ENCODE measurements at places on chromosomes 4 and X. TPM values are rescaled to one million over a fixed set of nuclear protein-coding genes. Genes with fewer than 3 reads are reported as not detected.
A peak's percentile ranks its signal among the peaks of the same experiment; 100 is the strongest.

Gene WNK3
- 1.8 TPM for total RNA-seq

Gene GAGE13
- total RNA-seq = not detected

Gene XAGE5
- total RNA-seq = not detected

Gene SOX3
- not detected for total RNA-seq

Gene DNAAF6
- total RNA-seq = not detected

Gene DAPP1
- 8.9 TPM for total RNA-seq

Gene C4orf50
- 0.12 TPM for total RNA-seq

Gene EGFL6
- total RNA-seq = 10.1 TPM

Gene C4orf54
- not detected for total RNA-seq

Gene TCP11X2
- total RNA-seq = not detected

Gene SHROOM2
- 9.6 TPM for total RNA-seq

GRCh38 chr4:184688447-184688846 lies 38.9 kb downstream of the PRIMPOL start:
- no peaks in the 10 kb centered on the region for H3K4me1 ChIP-seq
- DNase-seq = no peak
- no peaks in the 10 kb centered on the region for H3K27me3 ChIP-seq
- no peak overlapping the region for H3K4me3 ChIP-seq

GRCh38 chrX:24099394-24099793 lies 44.6 kb downstream of the EIF2S3 start:
- DNase-seq = no peak
- no peaks in the 10 kb centered on the region for H3K27me3 ChIP-seq
- no peak overlapping the region for H3K27ac ChIP-seq
- H3K36me3 ChIP-seq = no peaks in the 10 kb centered on the region
- no peaks in the 10 kb centered on the region for H3K4me1 ChIP-seq

DNA sequence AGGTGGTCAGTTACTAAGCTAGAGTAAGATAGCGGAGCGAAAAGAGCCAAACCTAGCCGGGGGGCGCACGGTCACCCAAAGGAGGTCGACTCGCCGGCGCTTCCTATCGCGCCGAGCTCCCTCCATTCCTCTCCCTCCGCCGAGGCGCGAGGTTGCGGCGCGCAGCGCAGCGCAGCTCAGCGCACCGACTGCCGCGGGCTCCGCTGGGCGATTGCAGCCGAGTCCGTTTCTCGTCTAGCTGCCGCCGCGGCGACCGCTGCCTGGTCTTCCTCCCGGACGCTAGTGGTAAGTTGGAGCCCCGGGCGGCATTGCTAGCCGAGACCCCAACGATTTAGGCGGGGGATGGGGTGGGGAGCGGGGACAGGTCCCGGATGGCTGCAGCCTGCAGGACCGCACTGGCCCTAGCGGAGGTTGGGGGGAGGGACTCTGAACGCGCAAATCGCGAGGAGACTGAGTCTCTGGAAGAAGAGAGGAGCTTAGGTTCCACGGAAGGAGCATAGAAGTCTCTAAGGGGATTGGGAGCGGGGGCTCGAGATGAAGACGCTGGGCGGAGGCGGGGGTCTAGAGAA lies 573 bp downstream of the HTR2C start:
- H3K27ac ChIP-seq = no peak overlapping the region
- no peak for DNase-seq
- no peaks in the 10 kb centered on the region for H3K36me3 ChIP-seq
- no peak overlapping the region for H3K4me3 ChIP-seq

- H3K36me3 ChIP-seq = no peaks in the 10 kb centered on the region
- no peak overlapping the region for H3K4me3 ChIP-seq
- no peak overlapping the region for H3K27ac ChIP-seq
- DNase-seq = no peak
These were observed 98.8 kb downstream of the COX18 start for GRCh38 chr4:72970756-72971155.

DNA sequence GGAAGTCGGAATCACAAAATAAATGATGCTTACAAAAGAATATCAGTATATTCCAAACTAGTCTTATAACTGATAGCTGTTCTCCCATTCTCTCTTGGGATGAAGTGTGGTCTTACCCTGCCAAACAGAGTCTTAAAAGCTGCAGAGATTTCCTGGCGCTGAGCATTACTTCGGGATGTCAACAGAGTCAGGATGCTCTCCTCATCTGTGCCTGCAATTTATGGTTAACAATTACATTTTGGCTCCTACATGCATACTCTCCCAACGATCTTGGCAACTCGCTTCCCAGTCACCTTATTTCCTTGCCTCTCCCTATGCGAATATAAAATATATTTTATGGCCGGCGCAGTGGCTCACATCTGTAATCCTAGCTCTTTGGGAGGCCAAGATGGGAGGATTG lies 12.2 kb downstream of the ANXA5 start:
- peaks cover 16% of the 10 kb centered on the region for H3K4me1 ChIP-seq
- no peak for DNase-seq
- H3K4me3 ChIP-seq = no peak overlapping the region
- H3K27ac ChIP-seq = no peak overlapping the region
- no peaks in the 10 kb centered on the region for H3K27me3 ChIP-seq

GRCh38 chr4:102445213-102445612 lies 55.9 kb upstream of the NFKB1 start:
- no peaks in the 10 kb centered on the region for H3K4me1 ChIP-seq
- no peaks in the 10 kb centered on the region for H3K36me3 ChIP-seq
- no peak overlapping the region for H3K27ac ChIP-seq
- H3K27me3 ChIP-seq = no peaks in the 10 kb centered on the region

- H3K27me3 ChIP-seq = no peaks in the 10 kb centered on the region
- no peak for DNase-seq
- no peak overlapping the region for H3K27ac ChIP-seq
- no peak overlapping the region for H3K4me3 ChIP-seq
- H3K36me3 ChIP-seq = peaks cover 10% of the 10 kb centered on the region
These were observed 115.6 kb downstream of the ARAP2 start for GRCh38 chr4:36128689-36129088.

DNA sequence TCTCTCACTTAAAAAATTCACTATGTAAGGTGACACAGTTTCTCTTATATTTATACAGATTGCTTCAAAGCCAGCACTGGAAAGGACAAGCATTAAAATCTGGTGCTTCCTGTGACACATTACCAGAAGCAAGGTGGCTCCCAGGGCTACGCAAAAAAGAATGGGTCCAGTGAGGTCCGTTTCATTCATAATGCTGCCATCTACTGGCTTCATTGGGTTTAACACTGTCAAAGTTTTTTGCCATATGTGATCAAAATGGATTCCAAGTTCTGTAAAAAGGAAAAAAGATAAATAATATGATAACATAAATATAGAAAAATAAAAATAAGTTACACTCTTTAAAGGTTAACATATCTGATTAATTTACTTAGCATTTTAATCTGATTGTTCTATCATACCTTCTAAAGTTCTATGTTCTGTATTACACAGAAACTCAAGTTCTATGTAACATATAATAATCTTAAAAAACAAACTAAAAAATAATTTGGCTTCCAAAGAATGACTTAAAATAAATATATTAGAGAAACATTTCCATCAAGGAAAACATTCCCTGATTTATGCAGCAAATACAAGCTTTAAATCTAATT lies 22.1 kb downstream of the YIPF7 start:
- H3K27me3 ChIP-seq = no peaks in the 10 kb centered on the region
- H3K27ac ChIP-seq = no peak overlapping the region
- DNase-seq = no peak
- no peaks in the 10 kb centered on the region for H3K36me3 ChIP-seq

- no peaks in the 10 kb centered on the region for H3K36me3 ChIP-seq
- DNase-seq = no peak
- no peaks in the 10 kb centered on the region for H3K4me1 ChIP-seq
- no peak overlapping the region for H3K27ac ChIP-seq
- no peaks in the 10 kb centered on the region for H3K27me3 ChIP-seq
These were observed 14.9 kb downstream of the ADAM29 start for GRCh38 chr4:174933083-174933482.

DNA sequence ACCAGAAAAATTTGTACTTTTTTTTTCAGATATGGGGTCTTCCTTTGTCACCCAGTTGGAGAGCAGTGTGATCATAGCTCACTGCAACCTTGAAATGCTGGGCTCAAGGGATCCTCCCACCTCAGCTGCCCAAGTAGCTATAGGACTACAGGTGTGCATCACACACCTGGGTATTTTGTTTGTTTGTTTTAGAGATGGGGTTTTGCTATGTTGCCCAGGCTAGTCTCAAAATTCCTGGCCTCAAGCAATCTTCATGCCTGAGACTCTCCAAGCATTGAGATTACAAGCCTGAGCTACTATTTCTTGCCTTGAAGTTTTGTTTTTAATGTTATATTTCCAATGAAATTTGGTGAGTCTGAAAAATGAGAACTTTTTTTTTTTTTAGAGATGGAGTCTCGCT lies 847.8 kb downstream of the TRIML1 start:
- no peaks in the 10 kb centered on the region for H3K4me1 ChIP-seq
- no peak for DNase-seq
- no peak overlapping the region for H3K4me3 ChIP-seq
- H3K27me3 ChIP-seq = no peaks in the 10 kb centered on the region
- no peak overlapping the region for H3K27ac ChIP-seq
- H3K36me3 ChIP-seq = no peaks in the 10 kb centered on the region

DNA sequence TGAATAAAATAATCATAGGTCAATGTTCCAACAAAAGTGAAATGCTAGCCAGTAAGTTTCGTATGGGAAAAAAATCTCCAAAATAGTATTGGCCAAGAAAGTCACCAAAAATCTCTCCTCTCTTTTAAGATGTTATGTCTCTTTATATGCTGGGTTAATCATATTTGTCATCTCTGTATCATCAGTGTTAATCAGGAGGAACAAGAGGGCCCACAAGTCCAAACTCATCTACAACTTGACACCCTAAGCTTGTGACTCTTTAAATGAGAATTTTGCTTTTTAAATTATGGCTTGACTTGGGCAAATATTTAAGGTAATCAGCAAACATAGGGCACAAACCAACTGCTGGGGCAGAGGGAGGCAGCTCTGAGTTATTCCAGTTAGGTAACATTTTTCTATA lies 75.5 kb downstream of the AMMECR1 start:
- H3K4me1 ChIP-seq = no peaks in the 10 kb centered on the region
- no peak overlapping the region for H3K27ac ChIP-seq
- no peak for DNase-seq
- no peak overlapping the region for H3K4me3 ChIP-seq
- no peaks in the 10 kb centered on the region for H3K27me3 ChIP-seq

- H3K27me3 ChIP-seq = no peaks in the 10 kb centered on the region
- H3K4me3 ChIP-seq = no peak overlapping the region
- H3K4me1 ChIP-seq = peaks cover 19% of the 10 kb centered on the region
- no peaks in the 10 kb centered on the region for H3K36me3 ChIP-seq
- H3K27ac ChIP-seq = no peak overlapping the region
These were observed 340.8 kb upstream of the KLF3 start for GRCh38 chr4:38323141-38323641.

- peaks cover 35% of the 10 kb centered on the region for H3K27me3 ChIP-seq
- H3K27ac ChIP-seq = peak within 1 kb of the TSS; percentile 63
- H3K4me3 ChIP-seq = peak within 1 kb of the TSS; percentile 49
- H3K4me1 ChIP-seq = peaks cover 7% of the 10 kb centered on the region
These were observed at the start of gene BMP3 for GRCh38 chr4:81030061-81030980. TSS of gene BMP3 (plus strand) at chr4:81030708. CDS start at chr4:81031285, 577 bp downstream.

GRCh38 chr4:53937327-53937726 lies 127.1 kb downstream of the CHIC2 start:
- DNase-seq = no peak
- no peak overlapping the region for H3K27ac ChIP-seq

DNA sequence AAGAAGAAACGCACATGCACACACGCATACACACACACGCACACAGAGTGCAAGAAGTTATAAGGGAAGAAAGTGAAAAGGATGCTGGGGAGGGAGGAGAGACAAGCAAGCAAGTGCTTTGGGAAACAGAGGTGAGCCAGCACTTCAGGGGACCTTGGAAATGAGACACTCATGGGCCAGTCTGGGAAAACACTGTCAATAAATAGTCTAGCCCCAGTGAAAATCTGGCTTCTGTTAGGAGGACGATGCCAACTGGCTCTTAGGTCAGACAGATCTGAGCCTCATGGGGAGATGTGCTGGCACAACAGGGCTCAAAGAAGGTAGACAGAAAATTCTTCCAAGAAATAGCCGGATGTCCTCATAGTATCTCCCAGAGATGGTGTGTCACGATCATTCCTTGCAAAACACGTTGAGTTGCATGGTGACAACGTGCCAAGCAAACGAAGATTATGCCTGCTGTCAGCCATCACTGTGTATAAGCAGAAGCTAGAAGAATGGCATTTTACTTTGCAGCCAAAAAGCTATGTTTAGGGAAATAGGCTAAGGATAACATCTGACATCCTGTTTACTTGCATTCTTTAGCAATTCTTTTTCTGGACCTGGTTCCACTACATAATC lies 557 bp upstream of the ARHGEF6 start:
- H3K4me1 ChIP-seq = no peaks in the 10 kb centered on the region
- H3K4me3 ChIP-seq = peak overlapping the region; percentile 47
- H3K36me3 ChIP-seq = no peaks in the 10 kb centered on the region
- H3K27ac ChIP-seq = peak overlapping the region; percentile 77
- no peak for DNase-seq

DNA sequence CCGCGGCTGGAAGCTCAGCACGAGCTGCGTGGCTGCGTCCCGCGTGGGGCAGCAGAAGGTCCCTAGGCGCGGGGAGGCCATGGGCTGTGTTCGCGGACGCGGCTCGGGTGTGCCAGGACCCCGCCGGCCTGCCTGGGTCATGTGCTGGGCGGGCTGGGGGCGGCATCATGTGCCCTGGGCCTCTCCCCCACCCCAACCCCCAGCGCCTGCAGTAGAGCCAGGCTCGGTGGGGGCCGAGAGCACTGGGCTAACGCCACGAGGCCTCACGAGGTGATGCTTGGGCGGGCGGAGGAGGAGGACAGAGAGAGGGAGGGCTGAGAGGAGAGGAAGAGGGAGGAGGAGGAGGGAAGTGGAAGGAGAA lies at the start of gene GPR143:
GPR143 (minus strand) TSS at position 111 of the 361 bp plus-strand sequence; CDS start at position 81, 30 bp downstream.
- no peak within 1 kb of the TSS for H3K27ac ChIP-seq
- H3K36me3 ChIP-seq = no peaks in the 10 kb centered on the region
- no peak within 1 kb of the TSS for H3K4me3 ChIP-seq
- H3K27me3 ChIP-seq = no peaks in the 10 kb centered on the region
- DNase-seq = no peak

GRCh38 chr4:37602454-37603069 lies 83.6 kb downstream of the RELL1 start:
- peaks cover 4% of the 10 kb centered on the region for H3K4me1 ChIP-seq
- H3K27ac ChIP-seq = no peak overlapping the region
- no peaks in the 10 kb centered on the region for H3K36me3 ChIP-seq
- H3K27me3 ChIP-seq = no peaks in the 10 kb centered on the region
- no peak overlapping the region for H3K4me3 ChIP-seq

DNA sequence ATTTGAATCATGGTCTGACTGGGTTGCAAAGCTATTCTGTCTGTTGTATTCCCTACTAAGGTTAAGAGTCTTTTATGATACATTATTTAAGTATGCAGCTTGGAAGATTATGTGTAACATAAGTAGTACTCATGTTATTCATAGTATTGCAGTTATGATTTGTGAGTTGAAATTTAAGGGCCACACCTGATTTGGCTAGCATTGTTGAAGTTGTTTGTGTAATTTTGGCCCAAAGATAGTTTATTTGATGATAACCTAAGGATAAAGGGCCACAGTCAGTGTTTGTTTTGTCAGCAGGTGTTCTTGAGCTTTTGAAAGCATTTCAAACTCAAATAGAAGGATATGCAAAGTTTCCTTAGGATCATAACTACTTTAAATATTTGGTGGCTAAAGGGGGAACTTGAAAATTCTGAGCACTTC lies 38.9 kb downstream of the NUDT9 start:
- H3K36me3 ChIP-seq = peaks cover 16% of the 10 kb centered on the region
- no peak overlapping the region for H3K27ac ChIP-seq
- no peaks in the 10 kb centered on the region for H3K4me1 ChIP-seq
- H3K27me3 ChIP-seq = no peaks in the 10 kb centered on the region
- DNase-seq = no peak

- no peak overlapping the region for H3K4me3 ChIP-seq
- peaks cover 25% of the 10 kb centered on the region for H3K4me1 ChIP-seq
- no peaks in the 10 kb centered on the region for H3K36me3 ChIP-seq
- no peak for DNase-seq
- H3K27ac ChIP-seq = no peak overlapping the region
These were observed 12.4 kb downstream of the UBE2K start for GRCh38 chr4:39710098-39710896.
